ENCODE measurements at places on chromosomes 11 and 22.

DNA sequence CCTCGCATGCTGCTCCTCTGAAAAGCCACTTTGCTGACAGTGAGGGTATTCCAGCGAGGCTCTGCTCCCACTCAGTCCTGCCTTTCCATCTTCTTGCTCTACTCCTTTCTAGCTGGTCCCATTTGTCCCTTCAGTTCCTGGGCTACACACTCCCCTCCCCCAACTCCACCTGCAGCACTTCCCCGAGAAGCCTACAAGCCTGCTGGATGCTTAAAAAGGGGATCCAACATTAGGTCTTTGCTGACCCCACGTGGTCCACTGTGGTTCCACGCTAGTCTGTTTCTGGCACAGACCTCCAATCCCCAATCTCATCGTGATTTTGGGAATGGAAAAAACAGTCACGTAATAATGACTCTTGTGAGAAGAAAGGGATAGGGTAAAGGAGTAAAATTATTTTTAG, 121.6 kb upstream of the SNX19 start:
- no peak for DNase-seq

DNA sequence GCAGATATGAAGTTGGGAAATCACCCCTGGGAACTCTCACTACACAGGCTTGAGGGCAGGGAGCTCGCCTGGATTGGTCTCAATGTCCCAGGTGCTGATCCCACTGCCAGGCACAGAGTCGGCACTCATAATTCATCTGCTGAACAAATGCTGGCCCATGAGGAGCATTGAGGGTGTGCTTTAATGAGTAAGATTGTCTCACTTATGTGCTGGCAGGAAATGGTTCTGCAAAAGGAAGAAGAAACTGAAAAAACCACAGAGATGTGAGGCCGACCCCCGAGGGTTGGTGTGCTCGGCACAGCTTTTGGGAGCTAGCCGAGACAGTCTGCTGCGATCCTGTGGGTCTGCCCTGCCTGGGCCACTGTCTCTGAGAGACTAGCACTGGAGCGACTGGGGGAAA, 9.4 kb downstream of the PLAAT2 start:
- DNase-seq = no peak

- no peak for DNase-seq
Observed at GRCh38 chr11:12599408-12600143, 74.6 kb upstream of the TEAD1 start.

DNA sequence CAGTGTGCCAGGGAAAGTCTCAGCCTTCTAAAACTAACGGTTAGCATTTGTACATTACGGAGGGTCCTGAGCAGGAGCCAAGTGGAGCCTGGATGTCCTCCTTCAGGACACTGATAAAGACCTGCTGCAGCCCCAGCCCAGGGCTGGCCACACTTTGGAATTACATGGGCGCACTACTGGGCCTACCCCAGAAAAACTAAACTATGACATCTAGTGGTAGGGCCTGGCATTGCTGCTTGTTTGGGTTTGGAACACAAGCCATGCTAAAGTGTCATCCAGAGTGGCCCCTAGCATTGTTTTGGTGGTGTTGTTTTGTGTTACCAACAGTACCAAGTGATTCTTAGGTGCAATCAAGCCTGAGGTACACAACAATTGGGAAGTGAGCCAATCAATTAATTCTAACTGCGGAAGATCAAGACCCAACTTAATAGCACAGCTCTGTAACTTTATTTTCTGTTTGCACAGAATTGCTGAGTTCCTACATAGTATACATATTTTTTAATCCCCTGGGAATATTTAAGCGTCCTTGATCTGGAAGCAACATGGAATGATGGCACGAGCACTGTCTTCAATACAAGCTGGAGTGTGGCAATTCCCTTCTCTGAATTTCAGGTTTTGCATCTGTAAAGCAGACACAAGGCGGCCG, 340.7 kb downstream of the LARGE1 start:
- no peak for DNase-seq

GRCh38 chr22:23888615-23889401, 5.4 kb upstream of the MIF start:
- no peak for DNase-seq

- DNase-seq = no peak
Observed at GRCh38 chr11:109363682-109364081, 58.3 kb upstream of the C11orf87 start.

Data from NCI-H187 treated with DMSO at 0.1 percent for 48 hours (cell line).